ENCODE measurements at places on chromosomes 12 and 14.

DNA sequence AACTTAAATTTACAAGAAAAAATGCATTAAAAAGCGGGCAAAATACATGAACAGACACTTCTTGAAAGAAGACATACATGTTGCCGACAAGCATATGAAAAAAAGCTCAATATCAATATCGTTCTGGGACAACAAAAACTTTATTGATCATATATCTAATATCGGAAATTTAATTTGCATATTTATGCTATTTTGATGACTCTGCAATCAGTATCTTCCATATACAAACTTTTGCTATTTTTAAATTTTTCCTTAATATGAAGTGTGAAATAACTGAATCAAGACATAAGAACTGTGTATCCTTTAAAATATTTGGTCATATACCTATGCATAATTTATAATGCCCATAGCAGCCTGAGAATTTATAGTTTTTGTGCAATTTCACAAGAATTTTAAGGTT is 224.6 kb downstream of the ALX1 start:
- DNase-seq, result no peak

GRCh38 chr12:94418517-94418916 is 41.1 kb downstream of the CEP83 start:
- DNase-seq, result no peak

DNA sequence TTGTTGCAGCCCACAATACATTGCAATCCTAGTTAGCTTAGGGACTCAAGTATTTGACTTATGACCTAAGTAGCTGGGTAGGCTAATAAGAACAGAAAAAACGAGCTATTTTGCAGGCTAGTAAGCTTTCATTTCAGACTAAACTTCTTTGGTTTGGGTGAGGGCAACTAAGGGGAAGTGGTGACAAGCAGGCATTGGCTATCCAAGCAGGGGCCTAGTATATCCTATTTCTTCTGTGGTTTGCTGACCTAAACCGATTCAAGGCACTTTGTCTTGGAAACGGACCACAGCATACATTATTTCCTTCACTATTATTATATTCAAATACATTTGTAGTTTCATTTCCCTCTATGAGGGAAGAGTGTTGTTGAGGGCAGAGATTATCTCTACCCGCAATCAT is 21.6 kb upstream of the SLC5A8 start:
- DNase-seq, result no peak

GRCh38 chr12:524167-524951 is 64.6 kb downstream of the B4GALNT3 start:
- no peak for DNase-seq

DNA sequence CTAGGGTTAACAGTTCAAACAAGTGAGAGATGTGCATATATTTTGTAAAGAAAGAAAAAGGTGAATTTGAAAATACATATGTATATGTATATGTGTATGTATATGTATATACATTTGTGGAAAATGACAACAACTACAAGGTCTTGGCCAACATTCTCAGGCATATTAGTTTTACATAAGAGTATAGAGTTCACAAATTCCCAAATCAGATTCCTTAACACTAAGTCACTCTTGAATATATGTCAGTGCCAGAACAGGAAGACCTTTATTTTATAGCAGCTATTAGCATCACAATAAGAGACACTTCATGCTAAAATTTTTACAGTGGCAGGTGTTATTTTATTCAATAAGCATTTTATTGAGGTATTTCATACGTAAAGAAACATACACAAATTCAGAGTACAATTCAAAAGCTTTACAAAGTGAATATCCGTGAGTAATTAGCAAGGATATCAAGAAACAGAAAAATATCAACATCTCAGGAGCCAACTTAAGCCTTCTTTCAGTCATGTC is 179.7 kb downstream of the SLC6A15 start:
- no peak for DNase-seq

DNA sequence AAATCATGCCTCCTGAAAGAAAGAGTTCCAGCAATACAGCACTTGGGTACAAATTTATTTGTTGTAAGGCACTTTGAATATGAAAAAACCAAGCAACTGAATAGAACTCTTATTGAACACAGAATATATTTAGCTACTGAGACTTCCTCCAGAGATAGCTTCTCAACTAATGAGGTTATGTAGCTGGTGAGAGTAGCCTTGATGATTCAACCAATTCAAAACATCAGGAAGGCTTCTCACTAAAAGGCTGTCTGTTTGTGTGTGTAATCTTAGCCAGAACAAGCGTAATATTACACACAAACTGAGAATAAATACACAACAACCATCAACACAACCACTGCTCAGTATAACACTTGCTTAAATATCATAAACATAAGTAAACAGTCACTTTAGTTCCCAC is 20.4 kb downstream of the EIF2B2 start:
- no peak for DNase-seq

Data from skeletal muscle cell (primary cell).